Aorta (tissue), 5 donors: ENCODE measurements at places on chromosomes 4 and X. TPM values are rescaled to one million over a fixed set of nuclear protein-coding genes. Genes with fewer than 3 reads are reported as not detected.

GRCh38 chrX:64842492-64842891 lies 133.8 kb downstream of the ZC4H2 start:
- no peaks in the 10 kb centered on the region for H3K27me3 ChIP-seq
- no peak overlapping the region for H3K4me3 ChIP-seq
- H3K27ac ChIP-seq: no peak overlapping the region
- H3K36me3 ChIP-seq: no peaks in the 10 kb centered on the region
- no peaks in the 10 kb centered on the region for H3K4me1 ChIP-seq
- no peak for DNase-seq

DNA sequence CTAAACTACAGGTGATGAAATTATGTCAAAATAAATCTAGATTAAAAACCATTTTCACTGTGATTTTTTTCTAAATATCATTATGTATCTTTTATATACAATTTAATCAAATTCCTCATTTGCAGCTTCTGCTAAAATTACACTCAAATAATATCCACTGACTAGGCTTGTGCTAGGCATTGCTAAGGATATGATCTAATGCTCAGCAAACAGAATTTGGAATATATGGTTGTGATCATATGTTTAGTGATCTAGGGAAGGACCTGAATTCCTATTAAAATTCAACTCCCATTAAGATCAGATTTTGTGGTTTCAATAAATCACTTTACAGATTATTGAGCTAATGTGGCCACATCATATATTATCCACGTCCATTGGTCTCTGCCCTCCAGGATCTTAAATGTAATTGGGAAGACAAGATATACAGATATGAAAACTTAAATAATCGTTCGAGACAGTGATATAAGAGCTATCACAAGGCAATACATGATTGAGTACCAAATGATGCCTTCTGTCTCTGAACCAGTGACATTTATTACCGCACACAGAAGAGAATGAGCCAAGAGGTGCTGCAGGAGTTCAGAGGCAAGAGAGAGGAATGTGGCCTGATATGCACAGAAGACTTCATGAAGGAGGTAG lies 206.0 kb upstream of the RPS6KA3 start:
- DNase-seq: no peak
- H3K27ac ChIP-seq: no peak overlapping the region
- no peak overlapping the region for H3K4me3 ChIP-seq

DNA sequence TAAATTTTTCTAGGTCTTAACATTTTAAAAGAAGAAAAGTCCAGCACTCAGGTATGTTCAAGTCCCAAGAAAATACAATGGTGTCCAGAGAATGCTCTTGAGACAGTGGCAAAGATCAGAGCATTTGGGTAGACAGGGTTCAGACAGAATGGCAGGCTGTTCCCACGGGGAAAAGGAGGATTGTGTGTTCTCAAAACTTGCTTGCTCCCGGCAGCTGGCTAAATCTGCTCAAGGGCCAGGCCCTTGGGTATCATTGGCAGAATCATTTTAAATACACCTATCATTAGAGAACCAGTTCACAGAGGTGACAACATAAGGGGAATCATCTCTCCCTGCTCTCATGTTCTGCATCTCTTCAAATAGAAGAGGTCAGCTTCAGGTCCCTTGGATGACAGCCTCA lies 456.3 kb downstream of the DTHD1 start:
- no peaks in the 10 kb centered on the region for H3K36me3 ChIP-seq
- no peaks in the 10 kb centered on the region for H3K4me1 ChIP-seq
- no peak overlapping the region for H3K4me3 ChIP-seq
- H3K27me3 ChIP-seq: no peaks in the 10 kb centered on the region
- no peak overlapping the region for H3K27ac ChIP-seq

- peak overlapping the region; percentile 64 for H3K27ac ChIP-seq
- no peak overlapping the region for H3K4me3 ChIP-seq
- H3K27me3 ChIP-seq: no peaks in the 10 kb centered on the region
- H3K4me1 ChIP-seq: no peaks in the 10 kb centered on the region
- no peak for DNase-seq
- H3K36me3 ChIP-seq: no peaks in the 10 kb centered on the region
Observed at GRCh38 chrX:115616943-115617563, 56.1 kb downstream of the PLS3 start.

DNA sequence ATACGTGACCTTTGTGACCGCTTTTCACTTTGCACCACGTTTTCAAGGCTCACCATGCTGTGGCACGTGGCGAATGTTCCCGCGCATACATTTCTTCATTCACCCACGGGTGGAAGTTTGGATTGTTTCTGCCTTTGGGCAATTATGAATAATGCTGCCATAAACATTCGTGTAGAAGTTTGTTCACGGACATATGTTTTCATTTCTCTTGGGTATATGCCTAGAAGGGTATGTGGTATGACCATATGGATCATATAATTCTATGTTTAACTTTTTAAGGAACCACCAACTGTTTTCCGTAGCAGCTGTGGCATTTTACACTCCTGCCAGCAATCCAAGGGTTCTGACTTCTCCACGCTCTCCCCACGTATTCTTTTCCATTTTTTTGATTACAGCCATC lies 60.9 kb upstream of the MXD4 start:
- H3K4me3 ChIP-seq: no peak overlapping the region
- no peaks in the 10 kb centered on the region for H3K36me3 ChIP-seq
- no peaks in the 10 kb centered on the region for H3K27me3 ChIP-seq
- H3K4me1 ChIP-seq: no peaks in the 10 kb centered on the region
- no peak for DNase-seq

- no peak overlapping the region for H3K4me3 ChIP-seq
- H3K4me1 ChIP-seq: no peaks in the 10 kb centered on the region
- H3K27ac ChIP-seq: no peak overlapping the region
- DNase-seq: no peak
Observed at GRCh38 chr4:84032372-84032771, 466.7 kb downstream of the NKX6-1 start.

GRCh38 chr4:77903186-77903585 lies 40.6 kb downstream of the MRPL1 start:
- no peak overlapping the region for H3K4me3 ChIP-seq
- H3K27ac ChIP-seq: no peak overlapping the region

- no peak for DNase-seq
- H3K27ac ChIP-seq: no peak overlapping the region
- no peaks in the 10 kb centered on the region for H3K4me1 ChIP-seq
- no peak overlapping the region for H3K4me3 ChIP-seq
- no peaks in the 10 kb centered on the region for H3K27me3 ChIP-seq
Observed at GRCh38 chrX:132631579-132632232, 142.9 kb upstream of the MBNL3 start.

GRCh38 chr4:38136604-38137003 lies 176.4 kb downstream of the PTTG2 start:
- no peak overlapping the region for H3K27ac ChIP-seq
- no peak for DNase-seq
- no peak overlapping the region for H3K4me3 ChIP-seq
- H3K4me1 ChIP-seq: no peaks in the 10 kb centered on the region
- H3K36me3 ChIP-seq: peaks cover 4% of the 10 kb centered on the region

DNA sequence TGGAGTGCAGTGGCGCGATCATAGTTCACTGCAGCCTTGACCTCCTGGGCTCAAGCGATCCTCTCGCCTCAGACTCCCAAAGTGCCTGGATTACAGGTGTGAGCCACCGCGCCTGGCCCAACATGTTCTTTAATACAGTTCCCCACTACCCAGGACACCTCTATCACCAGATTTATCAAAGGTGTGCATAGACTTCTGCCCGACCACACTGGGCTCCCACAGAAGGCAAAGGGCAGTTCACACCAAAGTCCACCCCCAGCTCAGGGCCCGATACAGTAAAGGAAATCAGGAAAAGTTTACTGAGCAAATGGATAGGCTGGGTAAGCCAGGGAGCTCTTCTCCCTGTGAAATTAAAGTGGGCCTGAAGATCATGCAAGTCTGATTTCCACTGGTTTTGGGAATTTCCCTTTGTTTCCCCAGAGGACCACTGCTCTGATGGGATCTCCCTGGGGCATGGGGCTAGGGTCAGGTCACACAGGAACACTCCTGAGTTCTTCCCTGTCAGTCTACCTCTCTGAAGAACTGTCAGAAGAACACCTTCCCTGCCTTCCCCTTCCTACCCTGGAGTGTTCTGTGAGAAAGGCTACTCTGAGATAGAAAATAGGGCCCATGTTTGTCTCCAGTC lies 17.7 kb upstream of the PIM2 start:
- no peaks in the 10 kb centered on the region for H3K27me3 ChIP-seq
- H3K27ac ChIP-seq: no peak overlapping the region
- H3K4me3 ChIP-seq: no peak overlapping the region

- H3K36me3 ChIP-seq: no peaks in the 10 kb centered on the region
- no peak overlapping the region for H3K27ac ChIP-seq
- H3K27me3 ChIP-seq: no peaks in the 10 kb centered on the region
- H3K4me1 ChIP-seq: no peaks in the 10 kb centered on the region
- no peak for DNase-seq
- H3K4me3 ChIP-seq: no peak overlapping the region
Observed at GRCh38 chr4:44996276-44996845, 270.0 kb upstream of the GNPDA2 start.

DNA sequence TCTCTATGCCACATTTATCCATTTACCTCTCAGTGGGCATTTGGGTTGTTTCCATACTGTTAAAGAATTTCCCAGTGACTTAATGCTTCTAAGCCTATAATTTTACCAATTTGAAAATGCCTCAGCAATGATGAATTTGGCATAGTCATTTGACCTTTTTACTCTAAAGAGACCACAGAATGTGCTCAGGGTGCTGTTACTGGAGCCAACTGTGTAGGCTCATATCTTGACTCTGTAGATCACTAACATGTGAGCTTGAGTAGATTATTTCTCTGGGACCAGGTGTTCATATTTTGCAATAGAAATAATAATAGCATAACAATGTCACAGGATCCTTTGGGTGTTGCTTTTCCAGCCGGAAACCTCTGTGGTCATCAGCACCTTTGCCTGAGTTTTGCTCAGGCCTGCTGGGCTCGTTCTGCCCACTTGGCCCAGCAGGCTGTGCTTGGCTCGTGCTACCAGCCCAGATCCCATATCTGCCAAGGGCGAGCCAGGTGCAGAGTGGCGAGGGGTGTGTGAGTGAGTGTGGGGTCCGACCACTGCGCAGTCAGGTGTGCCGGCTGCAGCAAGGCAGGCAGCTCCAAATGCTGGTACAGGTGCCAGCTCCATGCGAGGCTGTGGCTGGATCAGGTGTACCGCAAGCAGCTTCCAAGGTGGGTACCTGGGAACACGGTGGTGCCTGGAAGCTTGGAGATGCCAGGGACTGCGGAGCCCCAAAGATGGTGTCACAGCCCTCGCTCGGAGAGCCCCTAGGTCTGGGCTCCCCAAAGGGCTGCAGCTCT lies 70.6 kb upstream of the ANK2 start:
- no peaks in the 10 kb centered on the region for H3K27me3 ChIP-seq
- H3K36me3 ChIP-seq: no peaks in the 10 kb centered on the region
- no peaks in the 10 kb centered on the region for H3K4me1 ChIP-seq
- no peak overlapping the region for H3K4me3 ChIP-seq
- DNase-seq: no peak

- H3K27me3 ChIP-seq: no peaks in the 10 kb centered on the region
- H3K4me3 ChIP-seq: no peak overlapping the region
- H3K4me1 ChIP-seq: no peaks in the 10 kb centered on the region
- no peak overlapping the region for H3K27ac ChIP-seq
- no peak for DNase-seq
- no peaks in the 10 kb centered on the region for H3K36me3 ChIP-seq
Observed at GRCh38 chr4:138522366-138522765, 280.2 kb upstream of the SLC7A11 start.

Gene PNMA6F
- total RNA-seq: not detected

Gene SPANXB1
- total RNA-seq: not detected

Gene PDCL2
- total RNA-seq: not detected

Gene EIF4E
- 60.3 TPM for total RNA-seq

Gene AWAT1
- total RNA-seq: not detected

Gene PRR32
- total RNA-seq: not detected

Gene FAM53A
- total RNA-seq: 1.9 TPM

Gene MAGEC2
- not detected for total RNA-seq
